ENCODE measurements at places on chromosomes 12 and 14. TPM values are rescaled to one million over a fixed set of nuclear protein-coding genes. Genes with fewer than 3 reads are reported as not detected.

Gene KERA
- total RNA-seq = not detected

Gene LRRC43
- total RNA-seq = not detected

Gene ASB2
- not detected for total RNA-seq

Gene TEX22
- total RNA-seq = 0.07 TPM

Gene TAS2R31
- total RNA-seq = 0.27 TPM

Gene SCFD1
- 74.2 TPM for total RNA-seq

Gene LGALS3
- 56.2 TPM for total RNA-seq

Gene TMPRSS12
- total RNA-seq = not detected

Gene CLEC4E
- not detected for total RNA-seq

Gene CLEC2A
- not detected for total RNA-seq

Gene B4GALNT1
- 21.6 TPM for total RNA-seq

Gene PLEKHD1
- total RNA-seq = not detected

Gene NPAS3
- 2.7 TPM for total RNA-seq

Gene C3AR1
- 0.47 TPM for total RNA-seq

Gene IFI27L1
- 18.7 TPM for total RNA-seq

GRCh38 chr14:105398726-105399465, 558 bp downstream of the TEX22 start:
- DNase-seq = peak; percentile 12

GRCh38 chr14:64281805-64282204, 12.4 kb downstream of the ESR2 start:
- no peak for DNase-seq

- peak; percentile 25 for DNase-seq
Observed at GRCh38 chr12:122029620-122030423, 8.1 kb downstream of the BCL7A start.

- DNase-seq = no peak
Observed at GRCh38 chr14:104465482-104466390, 113.8 kb upstream of the C14orf180 start.

DNA sequence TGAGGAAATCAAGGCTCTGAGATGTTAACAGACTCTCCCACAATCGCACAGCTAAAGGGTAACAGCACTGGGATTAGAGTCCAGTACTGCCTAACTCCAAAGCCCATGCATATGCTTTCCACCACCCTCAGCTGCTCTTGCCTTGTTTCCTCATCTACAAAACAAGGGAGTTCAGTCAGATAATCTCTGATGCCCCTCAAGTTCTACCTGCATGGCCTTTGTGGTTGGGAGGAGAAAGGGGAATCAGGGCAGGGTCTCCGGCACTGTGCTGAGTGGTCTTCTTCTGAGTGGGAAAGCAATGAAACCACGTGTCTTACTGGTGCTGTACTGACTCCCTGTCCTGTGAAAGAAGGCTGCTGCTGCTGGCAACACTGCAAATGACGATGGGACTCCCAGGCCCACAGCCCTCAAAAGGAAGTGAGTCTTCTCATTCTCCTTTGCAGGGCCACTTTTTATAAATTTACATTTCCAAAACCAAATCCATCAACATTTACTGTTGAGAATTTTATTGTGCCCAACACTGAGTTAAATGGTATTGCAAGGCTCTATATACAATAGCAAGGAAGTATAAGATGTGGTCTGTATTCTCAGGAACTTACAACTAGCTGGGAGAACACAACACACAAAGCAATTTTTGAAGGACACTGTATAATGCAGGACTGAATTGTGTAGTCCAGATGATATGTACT, 19.7 kb upstream of the DUSP16 start:
- no peak for DNase-seq

DNA sequence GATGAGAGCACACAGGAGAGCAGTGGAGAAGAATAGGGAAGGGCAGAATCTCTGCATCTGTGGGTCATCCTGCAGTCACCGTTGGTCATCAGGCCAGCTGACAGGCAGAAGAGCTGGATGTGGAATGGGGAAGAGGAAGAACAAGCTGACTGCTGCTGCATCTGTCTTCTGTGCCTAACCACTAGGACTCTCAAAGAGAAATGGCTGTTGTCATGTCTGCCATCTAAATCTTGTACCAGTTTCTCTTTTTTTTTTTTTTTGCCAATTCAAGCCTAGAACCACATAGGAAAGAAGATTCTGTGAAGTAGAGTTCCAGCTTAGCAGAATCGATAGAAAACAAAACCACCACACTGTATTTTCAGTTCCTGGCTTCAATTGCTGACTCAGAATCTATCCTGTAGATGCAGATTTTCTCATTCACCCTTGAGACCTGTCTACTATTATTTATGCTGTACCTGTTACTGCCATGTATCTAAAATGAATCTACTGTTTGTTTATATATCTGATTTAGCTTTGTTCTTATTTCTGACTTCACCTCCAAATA, 421.9 kb upstream of the PRICKLE1 start:
- no peak for DNase-seq

- DNase-seq = no peak
Observed at GRCh38 chr12:27014859-27015729, 910 bp upstream of the TM7SF3 start.

- peak; percentile 7 for DNase-seq
Observed at GRCh38 chr14:106564058-106564643, 1037.8 kb downstream of the TMEM121 start.

- DNase-seq = peak; percentile 61
Observed at GRCh38 chr12:51383269-51383905, 7.8 kb downstream of the GALNT6 start.

DNA sequence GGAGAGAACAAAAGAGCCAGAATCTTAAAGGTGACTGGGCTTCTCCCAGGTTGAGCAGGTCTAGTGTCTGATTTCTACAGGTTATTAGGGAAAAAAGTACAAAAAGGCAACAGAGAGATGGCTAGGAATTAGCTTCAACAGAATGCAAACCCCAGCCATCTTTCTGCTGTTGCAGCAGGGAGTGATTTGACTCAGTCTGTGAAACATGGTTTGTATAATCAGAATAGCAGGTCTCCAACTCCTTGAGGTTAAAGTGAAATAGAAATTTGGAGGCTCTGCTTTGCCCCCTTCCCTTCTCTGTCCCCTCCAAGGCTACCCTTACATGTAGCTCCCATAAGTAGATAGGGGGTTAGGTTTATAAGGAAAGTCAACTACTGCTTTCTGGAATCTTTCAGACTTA, 105.8 kb downstream of the AKAP6 start:
- DNase-seq = no peak

DNA sequence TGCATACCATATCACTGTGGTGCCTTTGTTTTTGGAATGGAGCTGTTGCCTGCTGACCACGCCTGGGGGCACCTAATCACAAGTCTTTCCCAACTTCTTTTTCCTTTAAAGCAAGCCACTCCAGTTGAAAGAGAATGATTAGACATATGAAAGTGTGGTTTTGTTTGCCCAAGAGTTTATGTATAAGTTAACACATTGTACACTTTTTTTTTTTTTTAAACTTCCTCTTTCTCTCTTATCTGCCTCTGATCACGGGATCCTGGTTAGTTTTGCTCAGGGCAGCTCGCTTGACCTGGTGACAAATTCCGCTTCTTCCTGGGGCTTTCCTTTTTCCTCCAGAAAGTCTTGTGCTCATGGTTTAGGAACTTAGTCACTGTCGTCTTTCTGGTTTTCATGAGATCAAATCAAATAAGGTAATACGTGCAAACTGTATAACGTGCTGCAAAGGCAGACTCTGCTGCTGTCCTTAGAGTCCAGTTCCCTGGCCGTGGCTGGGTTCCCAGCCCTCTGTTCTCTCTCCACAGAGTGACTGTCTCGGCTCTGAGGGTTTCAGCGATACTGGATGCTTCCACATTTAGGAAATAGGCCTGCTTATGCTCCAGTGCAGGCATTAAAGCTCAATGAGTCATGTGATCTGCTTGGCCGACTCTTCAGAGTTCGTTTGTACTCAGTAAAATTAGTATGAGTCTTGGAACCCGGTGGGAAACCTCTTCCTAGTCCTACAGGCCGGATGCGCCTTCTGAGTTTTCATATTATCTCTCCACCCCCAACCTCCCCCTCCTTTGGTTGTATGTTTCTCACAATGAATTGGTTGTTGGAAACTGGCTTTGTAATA, 15.2 kb downstream of the RASSF3 start:
- DNase-seq = peak; percentile 94

GRCh38 chr12:122886851-122887818, 8.8 kb downstream of the VPS37B start:
- peak; percentile 90 for DNase-seq

DNA sequence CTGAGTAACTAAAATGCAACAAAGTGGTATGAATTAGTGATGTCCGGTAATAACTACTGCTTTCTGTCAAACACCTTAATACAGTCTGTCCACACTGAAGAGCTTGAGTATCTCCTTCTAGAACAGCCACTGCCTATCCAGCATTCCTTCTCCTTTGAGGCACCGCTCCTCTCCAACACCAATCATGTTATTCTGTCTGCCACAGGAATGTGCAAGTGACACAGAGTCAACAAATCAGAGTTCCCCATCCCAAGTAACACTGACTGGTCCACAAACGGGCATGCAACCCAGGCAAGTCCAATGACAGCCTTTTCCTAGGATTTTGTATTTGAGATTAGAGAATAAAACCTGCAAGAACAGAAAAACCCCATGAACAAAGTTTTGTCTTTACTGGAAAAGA, 3.8 kb downstream of the GXYLT1 start:
- peak; percentile 71 for DNase-seq

GRCh38 chr14:99749763-99750715, 43.2 kb upstream of the EML1 start:
- no peak for DNase-seq

DNA sequence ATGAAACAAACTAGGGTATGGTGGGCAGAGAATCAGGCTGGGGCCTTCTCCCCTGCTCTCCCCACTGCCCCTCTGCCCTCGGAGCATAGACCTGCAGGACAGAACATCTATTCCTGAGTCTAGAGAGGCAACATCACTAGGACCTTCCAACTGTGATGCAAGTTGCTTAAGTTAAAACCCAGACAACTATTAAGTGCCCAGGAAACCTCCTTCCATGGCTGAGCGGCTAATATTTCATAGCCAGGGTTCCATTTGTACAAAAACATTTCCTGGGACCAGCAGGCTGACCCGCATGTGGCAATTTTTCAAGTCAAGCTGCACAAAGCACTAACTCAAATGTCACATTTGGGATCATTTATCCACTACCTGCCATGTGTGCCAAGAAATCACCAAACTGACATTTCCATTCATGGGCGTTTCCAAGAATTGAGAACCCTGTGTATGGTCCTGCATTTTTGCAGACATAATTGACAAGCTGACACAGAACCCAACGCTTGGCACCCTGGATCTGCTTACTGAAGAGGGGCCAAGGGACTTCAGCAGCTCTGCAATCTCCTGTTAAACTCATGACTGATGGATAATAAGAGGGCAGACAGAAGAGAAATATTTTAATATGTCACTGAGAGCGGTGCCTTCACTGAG, 32.7 kb downstream of the NT5DC3 start:
- no peak for DNase-seq

GRCh38 chr12:106138633-106139421, at the start of gene NUAK1:
Gene NUAK1, minus strand, starts transcription at chr12:106138954. Its CDS starts 301 bp downstream, at chr12:106138653.
- DNase-seq = peak; percentile 64

DNA sequence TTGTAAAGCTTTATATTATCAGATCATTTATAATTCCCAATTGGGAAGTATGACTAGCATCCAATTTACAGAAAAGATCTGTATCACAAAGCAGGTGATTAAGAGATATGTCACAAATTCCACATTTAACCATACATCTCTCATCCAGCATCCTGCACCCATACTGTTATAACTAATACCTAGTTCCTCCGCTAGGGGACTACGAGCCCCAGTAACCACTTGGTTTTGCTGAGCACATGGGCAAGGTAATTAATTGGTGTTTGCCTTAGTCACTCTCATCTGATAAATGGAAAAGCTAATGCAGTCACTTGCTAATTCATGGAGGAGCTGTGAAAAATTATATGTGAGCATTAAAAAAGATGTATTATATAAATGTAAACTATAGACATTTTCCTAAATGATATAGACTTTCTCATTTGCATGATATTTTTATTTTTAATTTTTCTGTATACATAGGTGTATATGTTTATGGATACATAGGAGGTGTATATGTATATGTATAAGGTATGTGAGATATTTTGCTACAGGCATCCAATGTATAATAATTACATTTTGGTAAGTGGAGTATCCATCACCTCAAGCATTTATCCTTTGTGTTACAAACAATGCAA, 1031.8 kb downstream of the GALC start:
- DNase-seq = no peak

DNA sequence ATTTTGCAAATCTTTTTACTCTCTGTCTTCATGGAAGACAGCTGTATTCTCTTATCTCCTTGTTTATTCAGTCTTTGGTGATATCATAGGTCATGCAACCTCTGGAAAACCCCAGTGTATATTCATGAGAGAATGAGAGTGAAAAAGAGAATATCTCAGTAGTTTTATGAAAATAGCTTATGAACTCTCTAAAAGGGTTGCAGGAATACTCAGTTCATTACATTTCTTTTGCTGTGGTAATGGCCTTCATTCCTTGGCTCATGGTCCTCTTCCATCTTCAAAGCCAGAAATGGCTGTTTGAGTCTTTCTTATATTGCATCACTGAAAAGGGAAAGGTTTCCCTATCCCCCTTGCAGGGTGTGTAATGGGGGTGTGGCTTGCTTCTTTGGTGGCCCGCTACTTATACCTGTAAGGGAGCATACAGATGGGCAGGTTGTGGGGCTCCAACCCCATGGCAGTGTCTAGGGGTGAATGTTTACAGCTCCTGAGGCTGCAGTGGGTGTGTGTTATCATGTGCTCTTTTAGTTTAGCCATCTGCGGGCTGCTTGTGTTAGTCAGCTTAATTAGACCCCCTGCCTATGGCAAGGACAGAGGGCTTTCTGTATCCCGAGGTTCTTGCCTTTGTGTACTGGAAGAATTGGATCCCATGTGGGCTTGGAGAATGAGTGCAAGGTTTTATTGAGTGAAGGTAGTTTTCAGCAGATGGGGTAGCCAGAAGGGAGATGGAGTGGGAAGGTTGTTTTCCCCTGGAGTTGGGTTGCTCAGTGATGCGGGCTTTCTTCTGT, 150.2 kb downstream of the CCDC91 start:
- DNase-seq = peak; percentile 13

GRCh38 chr14:28142400-28143015, 624.1 kb upstream of the FOXG1 start:
- no peak for DNase-seq

DNA sequence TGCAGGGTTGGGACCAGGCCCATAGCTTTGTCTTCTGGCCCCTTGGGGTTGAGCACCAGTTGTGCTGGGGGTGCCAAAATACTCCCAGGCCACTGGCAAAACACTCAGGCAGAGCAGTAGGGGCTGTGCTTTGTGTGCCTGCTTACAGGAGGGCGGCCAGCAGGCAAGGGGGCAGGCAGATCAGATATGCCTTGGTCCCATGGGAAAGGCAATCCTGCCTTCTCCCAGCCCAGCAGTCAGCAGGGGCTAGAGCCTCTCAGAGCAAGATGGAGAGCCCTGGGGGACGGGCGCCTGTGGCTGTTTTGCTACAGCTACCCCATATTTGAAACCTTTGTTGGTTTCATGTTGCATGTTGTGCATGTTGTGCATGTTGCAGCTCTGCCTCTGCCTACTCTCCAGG, 36.2 kb upstream of the TMX1 start:
- no peak for DNase-seq
